ENCODE measurements at places on chromosomes 3 and 15. TPM values are rescaled to one million over a fixed set of nuclear protein-coding genes. Genes with fewer than 3 reads are reported as not detected.

Gene CADPS
- not detected for total RNA-seq

Gene GAP43
- total RNA-seq, result not detected

Gene STAB1
- total RNA-seq, result 215 TPM

Gene FBXW12
- not detected for total RNA-seq

Gene IL12A
- 0.65 TPM for total RNA-seq

Gene ZPLD1
- not detected for total RNA-seq

Gene WDR49
- total RNA-seq, result under 0.01 TPM

Gene EOMES
- not detected for total RNA-seq

Gene SNX4
- total RNA-seq, result 49.6 TPM

Gene ADGRG7
- not detected for total RNA-seq

Gene SCG3
- not detected for total RNA-seq

Gene DCBLD2
- 76.0 TPM for total RNA-seq

Gene GHRL
- not detected for total RNA-seq

Gene IQCF5
- total RNA-seq, result not detected

Gene IFT57
- 52.3 TPM for total RNA-seq

Gene DCLK3
- total RNA-seq, result not detected

Gene PHC3
- total RNA-seq, result 38.4 TPM

Gene GOLGA6A
- not detected for total RNA-seq

Gene TMEM39A
- 45.4 TPM for total RNA-seq

Gene ZIC1
- not detected for total RNA-seq

Gene DPPA4
- total RNA-seq, result not detected

Gene CKMT1A
- not detected for total RNA-seq

Gene FAM81A
- 1.1 TPM for total RNA-seq

Gene HMCES
- total RNA-seq, result 17.4 TPM

Gene SNX22
- total RNA-seq, result 1.5 TPM

Gene GRM2
- total RNA-seq, result under 0.01 TPM

Gene AEN
- total RNA-seq, result 60.6 TPM

Gene TRPM1
- total RNA-seq, result 0.27 TPM

Gene SLC9A9
- total RNA-seq, result 5.6 TPM

Gene PAQR5
- total RNA-seq, result not detected

Gene PLSCR5
- total RNA-seq, result not detected

Gene QARS1
- total RNA-seq, result 312 TPM

Gene SMCO1
- not detected for total RNA-seq

Gene FAM174B
- 0.66 TPM for total RNA-seq

Gene DNAH12
- under 0.01 TPM for total RNA-seq

Gene BOC
- 0.86 TPM for total RNA-seq

All from thoracic aorta endothelial cell (primary cell).